Colonic mucosa (tissue), 4 donors: ENCODE measurements at places on chromosomes 7 and 10. TPM values are rescaled to one million over a fixed set of nuclear protein-coding genes. Genes with fewer than 3 reads are reported as not detected.

DNA sequence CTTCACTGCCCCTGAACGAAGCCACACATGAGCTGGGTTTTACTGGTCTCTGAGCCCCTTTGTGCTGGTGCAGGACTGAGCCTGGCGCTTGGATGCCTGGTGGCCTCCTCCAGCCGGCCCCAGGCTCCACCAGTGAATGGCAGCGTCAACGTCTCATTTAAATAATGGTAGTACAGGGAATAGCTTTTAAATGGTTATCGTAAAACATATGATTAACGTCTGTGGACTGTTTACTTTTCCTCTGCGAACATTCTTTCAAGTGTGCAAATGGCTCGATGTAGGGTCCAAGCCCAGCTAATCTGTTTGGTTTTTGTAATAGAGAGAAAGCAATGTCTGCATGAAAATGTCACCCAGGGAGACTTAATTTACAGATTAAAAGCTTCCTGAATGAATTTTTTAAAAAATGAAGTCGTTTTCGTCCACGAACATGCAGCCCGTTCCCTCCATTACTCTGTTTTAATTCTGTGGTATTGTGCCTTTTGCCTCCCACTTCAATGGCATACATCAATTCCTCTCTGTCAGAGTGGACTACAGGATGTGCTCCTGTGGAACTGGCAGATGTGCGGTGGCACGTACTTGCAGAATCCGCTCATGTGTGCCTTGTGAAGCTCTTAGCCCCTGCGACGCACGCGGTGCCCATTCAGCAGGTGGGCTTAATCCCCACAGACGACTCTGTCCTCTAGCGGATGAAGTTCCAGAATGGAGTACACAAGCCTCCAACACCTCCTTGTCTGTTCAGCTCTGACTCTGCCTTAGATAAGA is 192.7 kb downstream of the TCF7L2 start:
- H3K4me1 ChIP-seq, result no peaks in the 10 kb centered on the region
- H3K27me3 ChIP-seq, result no peaks in the 10 kb centered on the region
- no peak overlapping the region for H3K4me3 ChIP-seq
- DNase-seq, result no peak
- no peak overlapping the region for H3K27ac ChIP-seq
- peaks cover 11% of the 10 kb centered on the region for H3K36me3 ChIP-seq

DNA sequence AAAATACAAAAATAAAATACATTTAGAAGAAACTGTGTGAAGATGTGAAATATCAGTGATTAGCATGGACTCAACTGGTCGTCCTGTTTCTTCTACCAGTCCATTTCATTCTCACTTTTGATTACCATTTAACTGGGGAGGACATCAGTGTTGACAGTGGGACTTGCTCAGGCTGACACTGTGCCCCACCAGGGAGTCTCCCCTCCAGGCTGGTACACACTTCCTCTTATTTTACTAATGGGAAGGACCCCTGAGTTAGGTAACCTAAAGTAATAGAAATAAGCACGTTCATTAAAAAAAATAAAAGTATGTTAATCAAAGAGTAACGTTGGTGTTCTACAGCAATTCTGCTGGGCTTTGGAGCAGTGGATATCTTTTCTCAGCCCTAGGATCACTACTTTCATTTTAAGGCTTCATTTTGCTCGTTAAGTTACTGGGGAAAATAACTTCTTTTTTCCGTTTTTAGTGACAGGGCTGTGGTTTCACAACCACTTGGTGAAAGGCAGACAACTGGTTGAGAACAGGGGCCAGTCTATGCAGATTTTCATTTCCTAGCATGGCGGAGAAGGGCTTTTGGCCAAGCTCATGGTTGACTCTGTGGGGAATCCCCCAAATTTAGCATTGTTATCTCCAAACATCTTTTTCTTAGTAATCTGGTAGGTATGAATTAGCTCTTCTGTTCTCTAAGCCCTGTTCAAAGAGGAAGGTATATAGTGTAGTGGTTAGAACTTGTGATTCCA is 2.1 kb downstream of the SNX10 start:
- H3K36me3 ChIP-seq, result no peaks in the 10 kb centered on the region
- no peak for DNase-seq
- no peak overlapping the region for H3K4me3 ChIP-seq
- peak overlapping the region; percentile 52 for H3K27ac ChIP-seq

The OR2A7 gene
- 13.1 TPM for total RNA-seq

The PLOD3 gene
- total RNA-seq, result 67.9 TPM

The LIPM gene
- total RNA-seq, result not detected
